ENCODE measurements at places on chromosomes 2 and 18.

DNA sequence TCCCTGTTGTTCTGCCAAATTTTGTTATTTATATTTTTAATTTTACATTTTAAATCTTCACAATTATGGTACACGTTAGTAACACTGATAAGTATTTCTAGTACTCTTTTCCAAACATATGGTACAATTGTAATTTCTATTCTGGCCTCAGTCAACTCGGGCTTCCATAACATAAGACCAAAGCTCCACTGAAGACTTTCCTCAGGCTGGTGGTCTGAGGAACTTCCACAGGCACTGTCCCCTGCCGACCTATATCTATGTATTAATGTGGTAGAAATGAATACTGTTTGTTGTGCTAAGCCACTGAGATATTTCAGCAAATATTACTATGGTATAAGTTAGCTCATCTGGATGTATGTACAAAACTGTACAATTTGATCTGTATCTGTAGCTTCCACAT, 407.6 kb upstream of the ZNF804A start:
- DNase-seq = no peak

- no peak for DNase-seq
Observed at GRCh38 chr2:84694088-84694622, 177.9 kb downstream of the DNAH6 start.

DNA sequence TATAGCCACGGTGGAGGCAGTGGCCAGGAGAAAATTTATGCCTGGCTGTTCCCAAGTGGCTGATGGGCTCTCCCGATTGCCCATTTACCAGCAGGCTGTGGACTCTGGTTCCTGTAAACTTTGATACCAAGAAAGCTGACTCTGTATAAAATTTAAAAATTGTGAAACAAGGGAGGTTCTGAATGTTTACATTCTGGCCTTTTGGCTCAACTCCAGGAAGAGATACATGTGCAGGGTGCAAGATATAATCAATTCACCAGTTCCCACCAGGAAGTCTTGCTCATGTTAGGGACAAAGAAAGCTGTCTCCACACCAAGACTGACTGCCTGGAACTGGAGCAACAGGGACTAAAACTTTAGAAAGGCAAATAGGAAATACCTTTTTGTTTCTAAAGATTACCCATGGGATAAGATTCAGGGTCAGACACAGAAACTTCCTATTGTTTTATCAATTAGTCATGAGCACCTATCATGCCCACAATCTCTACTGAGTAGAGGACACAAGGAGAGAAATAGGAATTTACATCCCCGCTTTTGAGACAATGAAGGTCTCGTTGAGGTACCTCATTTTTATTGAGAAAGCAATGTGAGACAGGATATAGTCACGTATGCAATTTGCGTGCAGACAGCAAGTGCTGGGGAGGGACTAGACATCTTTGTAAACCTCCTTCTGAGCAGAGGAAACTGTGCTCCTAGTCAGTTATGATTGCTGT, 123.5 kb downstream of the LIPG start:
- DNase-seq = no peak

- DNase-seq = no peak
Observed at GRCh38 chr18:50428531-50429206, 53.8 kb downstream of the SKA1 start.

DNA sequence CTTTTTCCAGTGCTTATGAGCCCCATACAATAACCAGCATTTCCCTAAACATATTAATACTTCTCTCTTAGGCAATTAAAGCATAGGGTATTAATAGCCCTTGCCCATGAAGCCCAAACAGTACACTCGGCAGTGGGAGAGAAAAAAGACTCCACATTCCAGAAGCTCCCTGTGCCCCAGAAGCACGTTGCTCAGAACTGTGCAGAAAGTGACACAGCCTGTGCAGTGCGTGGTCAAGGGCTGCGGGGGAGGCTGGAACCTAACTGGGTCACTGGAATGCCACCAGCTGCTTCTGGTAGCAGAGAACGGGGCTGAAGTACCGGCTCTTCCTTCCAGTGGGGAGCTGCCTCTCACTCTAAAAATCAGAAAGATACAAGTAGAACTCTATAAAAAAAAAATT, 32.7 kb downstream of the EIPR1 start:
- no peak for DNase-seq

DNA sequence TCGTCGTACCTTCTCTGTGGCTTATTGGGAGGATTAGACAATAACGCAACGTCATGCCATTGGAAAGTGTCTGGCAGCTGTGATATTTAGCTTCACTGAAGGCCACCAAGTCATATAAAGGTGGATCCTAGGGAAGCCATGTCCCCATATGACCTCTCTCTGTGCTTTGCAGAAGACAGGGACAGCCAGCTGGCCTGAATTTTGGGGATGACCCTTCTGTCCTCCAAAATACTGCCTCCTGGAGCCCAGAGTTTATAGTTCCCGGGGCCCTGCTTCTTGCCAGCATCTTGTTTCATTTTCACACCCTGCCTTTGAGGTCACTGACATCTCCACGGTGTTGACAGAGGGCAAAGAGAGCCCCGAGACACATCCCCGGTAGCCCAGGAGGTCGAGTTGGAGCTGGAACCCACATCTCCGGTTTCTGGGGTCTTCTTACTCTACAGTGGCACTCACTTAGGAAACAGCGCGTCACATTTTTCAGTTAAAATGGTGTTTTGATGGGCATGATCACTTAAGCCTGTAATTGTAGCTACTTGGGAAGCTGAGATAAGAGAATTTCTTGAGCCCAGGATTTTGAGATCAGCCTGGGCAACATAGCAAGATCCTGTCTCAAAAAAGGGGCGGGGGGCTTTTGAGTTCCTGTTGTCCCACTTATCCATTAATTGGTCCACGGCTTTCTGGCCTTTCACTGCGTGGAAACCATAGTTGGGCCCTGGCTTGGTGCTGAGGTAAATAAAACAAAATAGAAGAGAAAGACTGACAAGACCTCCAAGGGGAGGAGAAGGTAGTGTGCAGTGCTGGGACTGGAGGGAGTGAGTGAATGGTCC, 101.1 kb downstream of the DDX1 start:
- no peak for DNase-seq

GRCh38 chr2:26847655-26848335, at the start of gene DPYSL5:
DPYSL5 (plus strand) TSS chr2:26848132; CDS start chr2:26898500, 50,368 bp downstream.
- peak; percentile 65 for DNase-seq

GRCh38 chr2:50564766-50565165, 467.2 kb downstream of the NRXN1 start:
- DNase-seq = no peak

DNA sequence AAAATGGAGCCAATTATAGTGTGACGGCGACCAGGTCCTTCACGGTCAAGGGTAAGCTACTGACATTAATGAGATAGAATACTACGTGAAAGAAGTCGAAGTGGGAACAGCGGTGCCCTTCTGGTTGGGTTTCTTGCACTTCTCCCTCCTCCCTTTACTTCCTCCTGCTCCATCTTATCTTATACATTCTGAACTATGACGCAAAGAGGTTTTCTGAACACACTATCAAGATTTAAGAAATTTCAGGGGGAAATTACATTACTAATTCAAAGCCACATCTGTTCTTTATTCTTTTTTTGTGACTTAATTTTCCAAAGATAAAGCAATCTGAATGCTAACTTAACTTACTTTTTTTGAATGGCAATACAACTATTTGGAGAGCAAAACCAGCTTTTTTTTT, 14.8 kb upstream of the IL18R1 start:
- no peak for DNase-seq

- DNase-seq = peak; percentile 13
Observed at GRCh38 chr2:229445019-229445418, 173.9 kb upstream of the PID1 start.

All from H1 (cell line).